Hematopoietic multipotent progenitor cell treated with erythropoietin and hydrocortisone succinate and interleukin-3 and kit ligand, for 4 days (in vitro differentiated cells): ENCODE measurements at places on chromosomes 11 and 22.

- peak; percentile 42 for DNase-seq
Observed at GRCh38 chr11:6746086-6746618, 25.6 kb downstream of the OR2AG2 start.

GRCh38 chr11:119338318-119338890 is 2.3 kb downstream of the C1QTNF5 start:
- DNase-seq, result peak; percentile 87

GRCh38 chr11:79627281-79627680 is 186.5 kb upstream of the TENM4 start:
- DNase-seq, result no peak

- DNase-seq, result peak; percentile 91
Observed at GRCh38 chr11:103326070-103326794, 217.0 kb downstream of the DYNC2H1 start.

GRCh38 chr11:135006800-135007199 is 594.8 kb upstream of the B3GAT1 start:
- no peak for DNase-seq

GRCh38 chr11:35272391-35272902 is 133.5 kb downstream of the CD44 start:
- DNase-seq, result peak; percentile 28

GRCh38 chr11:59552844-59553243 is 41.5 kb downstream of the OR4D9 start:
- no peak for DNase-seq

- DNase-seq, result no peak
Observed at GRCh38 chr22:46030231-46030880, 53.4 kb upstream of the WNT7B start.

- no peak for DNase-seq
Observed at GRCh38 chr11:83319346-83319745, 33.2 kb upstream of the CCDC90B start.

- DNase-seq, result no peak
Observed at GRCh38 chr22:45916515-45916914, 60.4 kb downstream of the WNT7B start.

GRCh38 chr11:101807531-101807930 is 107.3 kb upstream of the CEP126 start:
- DNase-seq, result no peak

DNA sequence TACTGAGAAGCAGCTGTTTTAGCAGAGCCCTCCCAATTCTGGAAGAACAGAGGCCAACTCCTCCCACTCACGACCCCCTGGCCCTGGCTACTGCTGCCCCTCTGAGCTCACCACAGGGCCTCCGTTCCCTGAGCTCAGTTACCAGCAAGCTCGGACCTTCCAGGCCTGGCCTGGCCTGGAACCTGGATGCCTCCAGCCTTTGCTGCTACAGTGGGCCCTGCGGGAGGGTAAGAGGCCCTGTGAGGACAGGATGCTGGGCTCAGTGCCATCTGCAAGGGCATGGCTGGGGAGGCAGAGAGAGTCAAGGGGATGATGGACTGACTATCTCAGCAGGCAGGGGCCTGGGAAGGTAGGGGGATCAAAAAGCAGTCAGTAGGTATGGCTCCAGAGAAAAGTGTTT is 209.9 kb upstream of the NCAM1 start:
- DNase-seq, result no peak

GRCh38 chr11:71539017-71539416 is 1.2 kb downstream of the KRTAP5-8 start:
- no peak for DNase-seq

- DNase-seq, result peak; percentile 11
Observed at GRCh38 chr22:31488346-31488883, 1.2 kb downstream of the EIF4ENIF1 start.

GRCh38 chr22:46131151-46131587 is 19.2 kb upstream of the PPARA start:
- DNase-seq, result no peak

- DNase-seq, result no peak
Observed at GRCh38 chr11:73152861-73153483, 10.9 kb upstream of the FCHSD2 start.

GRCh38 chr11:75562836-75563484 is 907 bp downstream of the SERPINH1 start:
- DNase-seq, result peak; percentile 51

- DNase-seq, result no peak
Observed at GRCh38 chr11:44698252-44698912, 28.4 kb upstream of the TSPAN18 start.

- DNase-seq, result no peak
Observed at GRCh38 chr11:68074584-68075352, 35.9 kb downstream of the TCIRG1 start.

- DNase-seq, result no peak
Observed at GRCh38 chr11:72602250-72602904, 71.8 kb downstream of the PDE2A start.

- DNase-seq, result no peak
Observed at GRCh38 chr11:47986219-47986618, 5.9 kb downstream of the PTPRJ start.
